Stimulated activated CD4-positive, alpha-beta T cell treated with anti-CD3 and anti-CD28 coated beads, TNF-alpha, amount 100 ng/mL, for 4 hours (primary cell): ENCODE measurements at places on chromosomes 2 and 18.

DNA sequence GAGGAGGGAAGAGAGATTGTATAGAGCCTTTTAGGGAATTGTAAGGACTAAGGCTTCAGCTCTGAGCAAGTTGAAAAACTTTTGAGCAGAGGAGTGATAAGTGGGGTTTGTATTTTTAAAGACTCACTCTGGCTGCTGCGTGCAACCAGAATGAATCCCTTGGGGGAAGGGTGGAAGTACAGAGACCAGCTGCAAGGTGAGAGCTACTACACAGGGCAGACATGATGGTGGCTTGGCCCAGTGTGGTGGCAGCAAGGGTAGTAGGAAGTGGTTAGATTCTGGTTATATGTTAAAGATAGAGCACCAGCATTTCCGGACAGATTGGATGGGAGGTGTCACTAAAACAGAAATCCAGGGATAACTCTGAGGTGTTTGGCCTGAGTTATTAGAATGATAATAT, 10.1 kb upstream of the SESTD1 start:
- DNase-seq, result no peak

DNA sequence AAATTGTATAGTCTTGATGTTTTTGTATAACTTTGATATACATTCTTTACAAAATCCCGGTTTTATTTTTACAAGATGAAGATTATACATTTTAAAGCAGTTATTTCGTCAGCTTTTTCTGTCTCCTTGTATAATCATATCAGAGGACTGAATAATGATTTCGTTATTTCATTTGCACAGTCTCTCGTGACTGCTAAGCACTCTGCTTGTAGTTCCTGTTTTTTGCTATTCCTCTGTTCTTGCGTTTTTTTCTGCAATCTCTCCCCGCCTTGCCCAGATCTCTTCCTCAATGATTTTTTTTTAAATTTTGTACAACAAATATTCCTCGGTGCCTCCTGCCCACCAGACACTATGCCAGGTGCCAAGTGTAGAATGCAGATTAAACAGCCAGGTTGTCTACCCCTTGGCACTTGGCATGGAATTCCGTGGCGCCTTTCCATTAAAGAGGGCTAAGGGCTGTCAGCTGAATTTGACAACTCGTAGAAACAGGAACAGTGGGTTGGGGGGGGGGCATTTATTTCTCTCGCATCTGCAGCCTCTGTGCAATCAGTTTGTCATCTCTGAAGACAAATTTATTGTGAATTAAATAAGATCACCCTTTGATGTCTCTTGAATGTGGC, 69.6 kb downstream of the KLHL29 start:
- DNase-seq, result no peak

- no peak for DNase-seq
Observed at GRCh38 chr2:197908156-197908555, 103.8 kb downstream of the PLCL1 start.

- no peak for DNase-seq
Observed at GRCh38 chr2:11768946-11769345, 22.5 kb downstream of the LPIN1 start.

GRCh38 chr2:29130295-29130694, 15.1 kb downstream of the CLIP4 start:
- no peak for DNase-seq

GRCh38 chr18:26233208-26233607, 7.0 kb downstream of the TAF4B start:
- DNase-seq, result no peak

DNA sequence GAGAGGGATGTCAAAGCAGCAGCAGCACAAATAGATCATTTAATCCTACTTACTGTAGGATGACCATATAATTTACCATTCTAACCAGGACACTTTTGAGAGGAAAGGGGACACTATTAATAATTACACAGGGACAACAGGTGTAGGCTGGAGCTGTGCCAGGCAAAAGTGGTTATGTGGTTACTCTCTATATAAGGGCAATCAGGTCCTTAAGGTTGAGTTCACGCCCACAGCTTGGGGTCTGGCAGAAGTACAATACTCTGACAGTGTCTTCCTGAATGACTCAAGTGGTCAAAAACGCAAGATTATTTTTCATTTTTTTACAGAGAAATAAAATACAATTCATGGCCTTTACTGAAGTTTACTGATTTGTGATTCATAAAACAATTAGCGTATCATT, 2.8 kb downstream of the PREPL start:
- no peak for DNase-seq

DNA sequence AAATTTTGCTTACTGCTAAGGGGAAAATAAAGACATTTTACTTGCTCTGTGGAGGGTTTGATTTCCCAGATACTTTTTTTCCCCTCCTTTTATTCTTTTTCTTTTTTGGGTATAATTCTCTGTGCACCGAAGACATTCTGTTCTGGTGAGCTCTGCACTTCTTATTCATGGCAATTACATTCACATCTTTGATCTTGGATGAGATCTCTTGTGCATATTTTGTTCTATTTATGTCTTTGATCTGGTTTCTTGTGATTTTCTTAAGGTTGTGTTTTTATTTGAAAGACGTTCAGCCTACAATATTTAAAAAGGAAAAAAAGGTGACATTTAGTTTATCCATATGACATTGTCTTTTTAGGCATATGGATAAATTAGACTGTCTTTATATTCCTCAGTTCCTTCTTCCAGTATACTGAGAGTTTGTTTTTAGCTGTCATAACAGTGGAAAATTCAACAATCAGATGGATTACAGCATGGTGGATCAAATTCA, 33.7 kb upstream of the EPHA4 start:
- no peak for DNase-seq

GRCh38 chr2:201858281-201859184, 52.2 kb downstream of the CDK15 start:
- DNase-seq, result no peak

GRCh38 chr2:234885118-234885517, 66.7 kb upstream of the SH3BP4 start:
- no peak for DNase-seq

DNA sequence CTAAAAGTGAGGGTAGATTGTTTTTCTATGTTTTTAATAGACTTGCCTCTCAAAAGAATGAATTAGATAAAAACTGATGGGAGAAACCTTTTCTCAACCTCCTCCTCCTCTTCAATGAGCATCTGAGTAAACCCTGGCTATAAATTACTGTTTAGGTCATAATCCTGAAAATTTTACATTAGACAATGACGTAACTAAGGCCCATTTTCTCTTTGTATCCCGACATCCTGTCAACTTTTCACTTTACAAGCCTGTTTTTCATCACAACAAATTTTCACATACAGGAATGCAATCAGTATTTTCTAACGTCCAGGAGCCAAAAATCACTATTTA, 1.3 kb downstream of the SPIRE1 start:
- no peak for DNase-seq

- no peak for DNase-seq
Observed at GRCh38 chr2:213524164-213524563, 239.9 kb downstream of the SPAG16 start.

DNA sequence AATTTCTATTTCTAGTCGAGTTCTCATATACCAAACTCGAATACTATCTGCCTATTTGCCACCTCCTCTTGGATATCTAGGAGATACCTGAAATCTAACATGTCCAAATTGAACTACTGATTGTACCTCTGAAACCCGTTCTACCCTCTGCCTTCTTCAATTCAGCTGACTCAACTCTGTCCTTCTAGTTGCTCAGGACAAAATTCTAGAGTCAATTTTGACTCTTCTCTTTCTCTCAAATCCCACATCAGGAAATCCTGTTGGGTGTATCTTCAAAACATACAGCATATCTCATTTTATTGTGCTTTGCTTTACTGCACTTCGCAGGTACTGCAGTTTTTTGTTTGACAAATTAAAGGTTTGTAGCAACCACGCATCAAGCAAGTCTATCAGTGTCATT, 137.8 kb downstream of the ZAP70 start:
- DNase-seq, result no peak

GRCh38 chr18:51074605-51075004, 44.6 kb downstream of the SMAD4 start:
- no peak for DNase-seq

GRCh38 chr2:182245963-182246362, 180.9 kb downstream of the PDE1A start:
- no peak for DNase-seq

GRCh38 chr2:42547014-42547413, 21.4 kb upstream of the MTA3 start:
- DNase-seq, result no peak

DNA sequence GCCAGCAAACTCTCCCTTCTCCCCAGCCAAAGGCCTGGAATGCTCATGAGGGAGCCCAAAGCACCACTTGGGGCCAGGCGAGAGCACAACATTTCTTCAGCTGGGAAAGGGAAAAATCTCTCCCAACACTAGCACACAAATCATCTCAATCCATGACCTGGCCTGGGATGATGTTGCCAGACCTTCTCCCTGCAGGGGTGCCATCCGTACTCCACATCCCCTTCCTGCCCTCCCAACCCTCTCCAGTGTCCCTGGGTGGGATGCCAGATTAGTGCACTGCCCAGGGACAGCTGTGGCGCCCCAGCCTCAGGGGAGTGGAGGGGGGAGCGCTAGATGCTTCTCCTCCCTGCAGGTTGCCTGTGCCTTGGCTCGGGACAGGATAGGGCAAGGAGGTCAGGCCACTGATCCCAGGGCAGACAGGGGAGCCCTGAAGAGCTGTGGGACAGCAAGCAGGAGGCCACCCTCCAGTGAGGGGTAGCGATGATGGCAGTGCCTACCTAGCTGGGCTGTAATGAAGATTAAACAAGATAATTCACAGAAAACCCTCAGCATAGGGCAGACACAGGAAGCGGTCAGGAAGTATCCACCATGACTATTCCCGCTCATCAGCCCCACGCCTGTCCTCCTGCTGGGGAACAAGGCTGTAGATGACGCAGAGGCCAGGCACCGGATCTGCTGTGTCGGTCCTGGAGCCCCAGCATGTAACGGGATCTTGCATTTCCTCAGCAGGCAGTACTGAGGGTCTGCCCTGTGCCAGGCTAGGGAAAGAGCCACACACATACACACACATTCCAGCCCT, 31.1 kb downstream of the SERTAD2 start:
- DNase-seq, result no peak

DNA sequence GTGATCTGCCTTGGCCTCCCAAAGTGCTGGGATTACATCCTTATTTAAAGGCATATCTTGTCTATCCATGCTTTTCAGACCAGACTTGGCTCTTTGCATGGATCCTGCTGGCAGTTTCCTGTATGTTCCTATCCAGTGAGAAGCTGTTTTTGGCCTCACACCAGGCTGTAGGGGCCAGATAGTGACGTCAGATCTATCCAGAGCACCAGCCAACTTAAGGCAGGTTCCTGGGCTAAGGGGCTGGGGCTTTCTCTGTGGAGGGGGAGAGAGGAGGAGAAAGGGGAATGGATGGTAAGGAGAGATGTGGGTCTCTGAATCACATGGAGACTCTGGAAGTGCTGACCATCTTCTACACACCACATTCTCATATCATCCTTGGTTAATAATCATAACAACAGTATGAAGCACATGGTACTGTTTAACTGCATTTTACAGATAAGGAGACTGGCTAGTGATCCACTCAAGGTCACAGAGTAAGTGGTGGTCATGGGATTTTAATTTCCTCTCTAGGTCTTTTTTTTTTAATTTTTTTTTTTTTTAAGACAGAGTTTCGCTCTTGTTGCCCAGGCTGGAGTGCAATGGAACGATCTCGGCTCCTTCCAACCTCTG, 2.0 kb upstream of the FAM117B start:
- no peak for DNase-seq

DNA sequence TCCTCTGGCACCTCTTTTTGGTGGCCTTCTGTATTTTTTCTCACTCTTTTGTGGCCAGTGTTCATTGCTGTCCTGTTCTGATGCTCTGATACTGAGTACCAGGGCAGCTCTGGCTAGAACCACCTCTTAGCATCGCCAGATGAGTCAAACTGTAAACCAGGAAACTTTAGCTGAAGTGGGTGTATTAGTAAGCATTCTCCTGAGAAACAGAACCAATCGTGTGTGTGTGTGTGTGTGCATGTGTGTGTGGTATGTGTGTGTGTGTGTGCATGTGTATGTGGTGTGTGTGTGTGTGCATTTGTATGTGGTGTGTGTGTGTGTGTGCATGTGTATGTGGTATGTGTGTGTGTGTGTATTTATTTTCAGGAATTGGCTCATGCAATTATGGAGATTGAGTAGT, 166.3 kb upstream of the SKOR2 start:
- DNase-seq, result no peak

DNA sequence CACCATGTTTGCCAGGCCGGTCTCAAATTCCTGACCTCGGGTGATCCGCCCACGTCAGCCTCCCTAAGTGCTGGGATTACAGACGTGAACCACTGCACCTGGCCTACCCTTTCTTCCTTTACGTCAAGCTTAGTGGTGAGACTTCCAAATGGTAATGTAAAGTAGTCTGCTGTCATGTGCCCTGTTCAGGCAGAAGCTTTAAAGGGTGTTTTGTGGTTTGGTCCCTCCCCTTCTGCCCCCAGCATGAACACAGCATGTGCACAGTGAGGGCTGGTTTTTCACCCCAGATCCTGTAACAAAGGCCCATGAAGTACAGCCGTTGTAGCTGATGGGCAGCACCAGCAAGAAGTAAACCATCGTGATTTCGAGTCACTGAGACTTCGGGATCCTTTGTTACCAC, 2.7 kb upstream of the DTYMK start:
- no peak for DNase-seq

DNA sequence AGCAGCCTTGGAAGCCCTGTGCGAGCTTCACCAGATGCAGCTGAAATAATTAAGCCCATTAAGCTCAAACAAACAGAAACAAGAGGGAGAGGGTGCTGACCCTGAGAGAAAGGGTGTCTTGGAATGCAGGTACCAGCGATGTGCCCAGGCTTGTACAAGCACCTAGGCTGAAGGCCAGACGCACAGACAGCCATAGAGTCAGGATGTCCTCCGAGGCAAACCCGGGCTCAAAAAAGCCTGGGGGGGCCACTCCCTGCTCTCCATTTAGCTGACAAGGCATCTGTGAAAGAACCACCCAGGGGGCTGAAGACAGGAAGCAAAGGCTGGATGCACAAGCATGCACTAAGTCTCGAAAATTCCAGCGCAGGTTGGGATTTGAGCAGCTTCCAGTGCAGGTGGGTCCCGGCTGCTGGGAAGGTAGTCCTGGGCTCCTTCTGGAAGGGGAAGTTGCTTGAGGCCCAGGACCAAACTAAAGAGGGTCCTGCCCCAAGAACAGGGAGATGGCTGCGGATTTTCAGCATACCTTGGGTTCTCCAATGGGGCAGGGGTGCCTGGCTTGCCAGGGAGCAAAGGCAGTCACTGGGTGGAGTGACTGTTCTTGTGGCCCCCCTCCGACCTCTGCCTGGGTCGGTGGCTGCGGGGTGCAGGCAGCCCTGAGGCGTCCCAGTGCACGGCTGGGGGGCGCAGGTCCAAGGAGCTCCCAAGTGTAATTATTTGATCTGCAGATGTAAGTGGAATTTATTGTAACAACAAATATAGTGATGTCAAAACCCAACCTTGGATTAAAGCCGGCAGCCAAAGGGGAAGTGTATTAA, 5.9 kb downstream of the GBX2 start:
- DNase-seq, result no peak

GRCh38 chr2:30797381-30798015, 9.7 kb downstream of the CAPN13 start:
- DNase-seq, result no peak

GRCh38 chr2:61759005-61759404, 94.9 kb downstream of the FAM161A start:
- DNase-seq, result no peak
